ENCODE measurements at places on chromosomes 1 and 21. TPM values are rescaled to one million over a fixed set of nuclear protein-coding genes. Genes with fewer than 3 reads are reported as not detected.

KCNE1 gene
- 0.65 TPM for total RNA-seq

SPRR2A gene
- total RNA-seq = not detected

CLDN17 gene
- not detected for total RNA-seq

APCS gene
- not detected for total RNA-seq

KCND3 gene
- 11.8 TPM for total RNA-seq

OR2M3 gene
- not detected for total RNA-seq

TMEM63A gene
- total RNA-seq = 25.2 TPM

IGSF3 gene
- total RNA-seq = 2.5 TPM

AQP10 gene
- total RNA-seq = 0.13 TPM

ADAM30 gene
- total RNA-seq = not detected

KNCN gene
- total RNA-seq = not detected

All from articular chondrocyte of knee joint (primary cell).